Heart left ventricle (tissue), 16 donors: ENCODE measurements at places on chromosomes 2 and 18. TPM values are rescaled to one million over a fixed set of nuclear protein-coding genes. Genes with fewer than 3 reads are reported as not detected.

GRCh38 chr2:237892478-237892877 is 33.1 kb downstream of the RAMP1 start:
- no peak for DNase-seq

The E2F6 gene
- total RNA-seq = 13.6 TPM

DNA sequence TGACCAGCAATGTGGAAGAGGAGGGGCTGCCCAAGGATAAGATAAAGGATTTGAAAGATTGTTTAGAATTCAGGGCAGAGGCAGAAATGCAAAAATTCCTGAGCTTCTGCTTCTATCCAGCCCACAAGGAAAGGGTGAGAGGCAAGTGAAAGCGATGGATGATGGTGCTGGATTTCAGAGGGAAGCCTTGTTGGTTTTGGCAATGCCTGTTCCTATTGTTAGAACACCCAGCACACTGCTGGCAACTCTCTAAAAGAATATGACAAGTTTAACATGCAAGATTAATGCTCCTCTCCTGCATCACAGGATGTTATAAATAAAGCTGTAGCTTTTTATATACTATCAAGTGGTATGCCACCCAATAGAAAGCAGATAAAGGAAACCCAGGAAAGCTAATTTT is 92.6 kb downstream of the ZNF385B start:
- DNase-seq = peak; percentile 22

The PRSS56 gene
- not detected for total RNA-seq

The SLC11A1 gene
- total RNA-seq = 2.2 TPM

GRCh38 chr2:19855542-19856431 is 46.0 kb downstream of the TTC32 start:
- no peak for DNase-seq

The FASTKD2 gene
- total RNA-seq = 34.2 TPM

The UGT1A8 gene
- not detected for total RNA-seq

The CXCR1 gene
- 0.94 TPM for total RNA-seq

- DNase-seq = peak; percentile 80
Observed at GRCh38 chr18:25350489-25351251, 1.3 kb downstream of the ZNF521 start.

DNA sequence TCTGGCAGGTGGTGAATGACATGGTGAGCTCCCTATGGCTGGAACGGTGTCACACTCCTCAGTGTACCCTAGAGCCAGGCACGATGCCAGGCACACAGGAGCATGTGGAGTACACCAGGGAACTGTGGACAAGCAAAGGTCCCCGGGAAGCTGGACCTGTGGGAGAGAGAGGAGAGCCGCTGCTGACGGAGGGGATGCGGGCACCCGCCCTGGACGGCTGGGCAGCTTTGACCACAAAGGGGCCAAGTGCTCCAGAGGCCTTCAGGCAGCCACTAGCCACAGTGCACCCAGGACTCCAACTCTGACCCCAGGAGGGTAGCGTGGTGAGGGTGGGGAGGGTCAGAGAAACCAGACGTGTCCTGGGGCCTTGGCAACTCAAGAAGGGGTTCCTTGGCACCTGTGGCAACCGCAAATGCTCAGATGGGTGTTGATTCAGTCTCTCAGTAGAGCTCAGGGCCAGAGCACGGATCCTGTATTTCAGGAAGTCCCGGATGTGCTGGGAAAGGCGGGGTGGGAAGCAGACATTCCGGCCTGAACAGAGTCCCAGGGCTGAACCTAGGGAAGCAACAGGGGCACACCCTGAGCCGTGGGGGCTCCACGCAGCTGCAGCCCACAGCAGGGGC is 2.3 kb upstream of the MAB21L4 start:
- peak; percentile 71 for DNase-seq

DNA sequence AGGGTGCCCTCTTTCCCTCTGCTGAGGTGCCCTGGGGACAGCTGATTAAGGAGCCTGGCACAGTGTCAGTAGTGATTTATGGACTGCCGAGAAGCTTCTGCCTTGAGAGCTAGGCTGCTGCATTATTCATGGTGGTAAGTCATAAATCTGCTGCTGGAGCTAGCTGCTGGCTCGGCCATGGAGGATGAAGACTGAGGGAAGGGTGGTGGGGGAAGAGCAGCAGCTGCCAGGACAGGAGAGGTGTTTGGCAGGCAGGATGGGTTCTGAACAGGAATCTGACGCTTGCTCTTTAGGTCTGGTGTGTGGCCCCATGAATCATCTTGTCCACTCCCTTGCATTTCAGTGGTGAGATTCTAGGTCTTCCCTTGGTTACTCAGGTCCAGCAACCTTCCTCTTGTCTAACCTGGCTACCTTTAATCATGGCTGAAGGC is 296.3 kb downstream of the DYSF start:
- DNase-seq = no peak

- no peak for DNase-seq
Observed at GRCh38 chr18:63031375-63031774, 288.2 kb downstream of the BCL2 start.

The ZAP70 gene
- 0.99 TPM for total RNA-seq

DNA sequence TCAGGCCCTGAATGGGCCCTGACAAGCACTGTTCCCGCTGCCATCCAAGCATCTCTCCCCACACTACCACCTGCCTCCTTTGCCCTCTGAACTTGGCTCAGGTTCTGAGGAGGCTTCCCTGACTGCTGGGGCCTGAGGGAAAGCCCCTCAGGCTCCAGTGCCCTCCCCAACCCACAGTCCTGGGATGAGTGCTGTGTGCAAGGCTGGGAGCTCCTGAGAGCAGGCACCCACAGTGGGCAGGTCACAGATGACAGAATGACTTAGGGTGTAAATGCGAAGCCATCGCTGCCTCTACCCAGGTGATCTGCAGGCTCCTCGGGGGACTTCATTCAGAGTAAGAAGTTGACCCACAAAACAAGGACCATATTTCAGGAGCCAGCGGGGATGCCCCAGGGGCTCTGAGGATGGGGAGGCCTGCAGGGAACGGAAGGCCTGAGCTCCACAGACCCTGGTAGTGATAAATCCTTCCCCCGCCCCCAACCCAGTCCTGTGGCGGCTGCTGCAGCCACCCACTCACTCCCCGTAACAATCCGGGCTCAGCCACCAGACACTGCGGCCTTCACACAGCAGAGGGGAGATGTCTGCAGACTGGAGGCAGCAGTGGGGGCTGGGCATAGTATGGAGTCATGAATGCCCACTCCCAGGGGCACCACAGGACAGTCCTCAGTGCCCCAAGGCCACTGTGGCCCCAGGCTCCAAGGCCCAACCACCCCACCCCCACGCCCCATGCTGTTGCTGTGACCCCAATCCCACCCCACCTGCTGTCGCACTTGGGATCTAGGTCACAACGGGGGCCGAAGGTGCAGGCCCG is 8.9 kb downstream of the BIN1 start:
- DNase-seq = peak; percentile 50

- no peak for DNase-seq
Observed at GRCh38 chr2:241905716-241906377, 36.3 kb downstream of the RTP5 start.

- no peak for DNase-seq
Observed at GRCh38 chr18:49231553-49231952, 228.9 kb downstream of the DYM start.

The CPSF3 gene
- total RNA-seq = 16.3 TPM

GRCh38 chr18:78882585-78882984 is 97.0 kb upstream of the SALL3 start:
- no peak for DNase-seq

The LYPD6 gene
- 0.11 TPM for total RNA-seq

The MC4R gene
- not detected for total RNA-seq
